Stimulated activated CD8-positive, alpha-beta memory T cell treated with anti-CD3 and anti-CD28 coated beads, Interleukin-2, amount 100 ng/mL, for 1 hour (primary cell): ENCODE measurements at places on chromosomes 13 and 19.

- DNase-seq = no peak
Observed at GRCh38 chr19:2815191-2815614, 4.5 kb upstream of the ZNF554 start.

GRCh38 chr13:39490136-39490535 is 112.9 kb downstream of the LHFPL6 start:
- no peak for DNase-seq

GRCh38 chr13:71067165-71067815 is 799.7 kb downstream of the DACH1 start:
- no peak for DNase-seq

- DNase-seq = no peak
Observed at GRCh38 chr19:2661615-2662014, 40.9 kb downstream of the GNG7 start.

GRCh38 chr19:50414864-50415660 is 3.7 kb upstream of the SPIB start:
- peak; percentile 43 for DNase-seq

DNA sequence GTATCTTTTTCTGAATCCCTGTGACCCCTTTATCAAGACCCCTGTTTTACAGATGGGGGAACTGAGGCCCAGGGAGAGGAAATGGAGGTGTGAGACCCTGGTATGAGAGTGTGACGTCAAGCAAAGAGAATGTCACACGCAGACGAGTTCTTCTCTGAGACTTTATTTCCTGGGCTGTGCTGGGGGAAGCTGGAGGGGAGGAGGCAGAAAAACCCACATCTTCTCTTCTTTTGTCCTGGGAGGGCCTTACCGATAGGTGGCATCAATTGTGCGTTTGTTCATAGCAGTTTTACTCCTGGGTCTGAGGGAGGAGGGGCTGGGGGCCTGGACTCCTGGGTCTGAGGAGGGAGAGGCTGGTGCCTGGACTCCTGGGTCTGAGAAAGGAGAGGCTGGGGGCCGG is 4.9 kb upstream of the KLK15 start:
- DNase-seq = no peak

DNA sequence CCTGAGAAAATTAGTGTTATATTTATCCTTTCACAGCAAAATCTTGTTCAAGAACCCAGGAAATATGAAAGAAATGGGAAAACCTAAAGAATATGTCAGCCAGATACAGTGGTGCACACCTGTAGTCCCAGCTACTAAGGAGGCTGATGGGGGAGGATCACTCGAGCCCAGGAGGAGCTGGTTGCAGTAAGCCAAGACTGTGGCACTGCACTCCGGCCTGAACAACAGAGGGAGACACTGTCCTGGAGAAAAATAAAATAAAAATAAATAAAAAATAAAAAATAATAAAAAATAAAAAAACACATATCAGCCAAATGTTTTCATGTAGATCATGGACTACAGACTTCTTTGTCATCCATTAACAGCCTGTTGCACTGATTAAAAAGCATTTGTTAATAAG is 244.8 kb upstream of the KLHL1 start:
- no peak for DNase-seq

DNA sequence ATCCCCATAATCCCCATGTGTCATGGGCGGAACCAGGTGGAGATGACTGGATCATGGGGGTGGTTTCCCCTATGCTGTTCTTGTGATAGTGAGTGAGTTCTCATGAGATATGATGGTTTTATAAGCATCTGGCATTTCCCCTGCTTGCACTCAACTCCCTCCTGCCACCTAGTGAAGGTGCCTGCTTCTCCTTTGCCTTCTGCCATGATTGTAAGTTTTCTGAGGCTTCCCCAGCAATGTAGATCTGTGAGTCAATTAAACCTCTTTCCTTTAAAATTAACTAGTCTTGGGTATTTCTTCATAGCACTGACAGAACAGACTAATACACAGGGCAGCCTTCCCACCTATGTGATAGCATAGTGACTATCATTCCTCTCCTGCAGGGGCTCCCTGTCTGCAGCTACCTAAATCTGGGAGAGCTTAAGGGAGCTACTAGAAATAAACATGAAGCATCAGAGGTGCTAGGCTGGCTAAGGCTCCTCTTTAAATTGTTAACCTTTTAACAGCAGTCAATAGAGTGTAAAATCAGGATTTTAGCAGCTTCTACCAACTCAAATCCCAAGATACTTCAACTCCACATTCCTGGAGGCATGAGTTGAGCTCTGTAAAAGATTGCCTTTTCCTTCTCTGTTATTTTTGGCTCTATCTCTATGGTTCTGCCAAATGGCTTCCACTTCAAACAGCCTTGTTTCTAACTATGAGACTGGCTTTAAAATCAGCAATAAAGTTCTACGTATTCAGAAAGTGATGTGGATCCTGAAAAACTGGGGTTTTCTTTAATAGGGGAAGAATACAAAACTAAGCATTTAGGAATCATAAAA is 112.3 kb downstream of the VWA8 start:
- DNase-seq = no peak

- DNase-seq = no peak
Observed at GRCh38 chr19:11736696-11737095, 2.0 kb downstream of the ZNF823 start.

DNA sequence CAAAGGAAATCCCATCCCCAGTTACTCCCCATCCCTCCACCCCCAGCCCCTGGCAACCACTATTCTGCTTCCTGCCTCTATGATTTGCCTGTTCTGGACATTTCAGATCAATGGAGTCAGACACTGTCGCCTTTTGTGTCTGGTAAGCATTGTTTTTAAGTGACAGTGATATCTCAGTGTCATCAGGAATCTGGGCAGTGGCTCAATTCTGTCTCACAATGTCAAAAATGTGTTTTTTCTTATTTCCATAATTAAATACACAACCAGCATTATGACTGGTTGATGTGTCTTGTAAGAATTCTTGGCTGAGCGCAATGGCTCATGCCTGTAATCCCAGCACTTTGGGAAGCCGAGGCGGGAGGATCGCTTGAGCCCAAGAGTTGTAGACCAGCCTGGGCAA is 20.2 kb upstream of the PGLS start:
- no peak for DNase-seq

DNA sequence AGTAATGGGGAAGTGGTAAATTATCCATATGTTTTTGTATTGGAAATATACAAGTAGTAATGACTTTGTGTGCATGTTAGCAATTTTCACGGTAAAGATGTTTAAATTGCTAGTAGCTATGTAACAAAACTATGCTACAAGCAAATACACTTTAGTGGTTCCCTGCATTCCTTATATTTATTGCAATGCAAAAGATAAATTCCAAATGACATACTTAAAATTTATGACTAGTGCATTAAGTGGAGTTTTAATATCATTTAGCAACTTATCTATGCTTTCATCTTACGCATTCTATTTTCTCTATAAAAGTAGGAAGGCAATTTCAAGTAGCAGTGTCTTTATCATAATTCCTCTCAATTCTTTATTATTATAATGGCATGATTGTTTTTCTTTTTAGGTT is 482.8 kb downstream of the SLITRK5 start:
- no peak for DNase-seq

DNA sequence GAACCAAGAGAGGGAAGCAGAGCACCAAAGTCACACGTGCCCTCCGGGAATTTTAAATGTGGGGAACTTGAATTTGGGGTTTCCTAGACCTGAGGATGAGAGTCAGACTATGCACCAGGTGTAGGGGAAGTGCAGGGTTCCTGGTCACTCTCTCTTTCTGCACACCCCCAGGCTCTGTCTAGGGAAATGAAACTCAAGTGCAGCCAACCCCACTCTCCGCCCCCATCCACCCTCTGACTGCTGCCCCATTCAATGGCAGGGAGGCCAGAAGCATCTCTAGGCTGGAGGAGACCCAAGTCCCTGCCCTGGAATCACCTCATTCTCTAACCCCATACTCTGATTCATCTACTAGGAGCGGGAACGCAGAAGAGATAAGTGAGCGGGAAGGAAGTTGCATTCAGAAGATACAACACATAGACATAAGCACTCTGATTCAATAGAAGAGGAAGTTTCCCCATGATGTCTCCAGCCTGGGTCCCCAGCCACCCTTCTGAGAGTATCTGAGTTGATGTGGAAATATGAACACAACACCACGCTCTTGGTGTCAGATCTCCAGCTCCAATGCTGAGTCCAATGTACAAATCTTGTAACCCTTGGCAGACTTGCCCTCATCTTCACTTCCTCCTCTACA is 4.7 kb upstream of the SIGLEC14 start:
- DNase-seq = no peak

DNA sequence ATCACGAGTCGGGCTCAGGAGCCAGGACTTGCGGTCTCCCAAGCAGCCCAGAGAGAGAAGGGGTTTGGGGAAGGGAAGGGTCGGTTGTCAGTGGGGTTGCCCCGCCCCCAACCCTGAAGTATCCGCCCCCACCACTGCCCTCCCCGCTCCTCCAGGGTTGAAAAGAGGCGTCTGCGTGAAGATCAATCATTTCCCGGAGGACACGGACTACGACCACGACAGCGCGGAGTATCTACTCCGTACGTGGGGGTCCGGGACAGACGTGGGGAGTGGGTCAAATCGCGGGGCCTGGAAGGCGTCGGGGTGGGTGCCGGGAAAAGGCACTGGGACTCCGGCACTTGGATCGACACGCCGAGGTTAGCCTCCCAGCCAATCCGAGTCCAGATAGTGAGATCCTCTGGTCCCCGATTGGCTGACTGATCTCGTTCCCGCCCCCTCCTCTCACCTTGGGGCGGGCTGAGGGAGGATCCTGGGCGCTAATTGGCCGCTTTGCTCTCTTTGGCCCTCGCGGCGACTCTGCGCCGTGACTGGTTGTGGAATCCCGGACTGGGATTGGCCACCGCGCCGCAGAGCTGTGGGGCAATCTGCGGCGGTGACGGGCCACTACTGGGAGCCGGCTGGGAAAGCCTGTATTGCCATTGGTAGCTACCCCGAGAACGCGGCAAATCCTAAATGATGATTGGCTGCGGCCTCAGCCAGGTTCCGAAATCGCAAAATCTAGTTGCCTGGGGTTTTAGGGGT is 13.3 kb upstream of the CACNG6 start:
- no peak for DNase-seq
